Kidney capillary endothelial cell (primary cell): ENCODE measurements at places on chromosomes 4 and X.

DNA sequence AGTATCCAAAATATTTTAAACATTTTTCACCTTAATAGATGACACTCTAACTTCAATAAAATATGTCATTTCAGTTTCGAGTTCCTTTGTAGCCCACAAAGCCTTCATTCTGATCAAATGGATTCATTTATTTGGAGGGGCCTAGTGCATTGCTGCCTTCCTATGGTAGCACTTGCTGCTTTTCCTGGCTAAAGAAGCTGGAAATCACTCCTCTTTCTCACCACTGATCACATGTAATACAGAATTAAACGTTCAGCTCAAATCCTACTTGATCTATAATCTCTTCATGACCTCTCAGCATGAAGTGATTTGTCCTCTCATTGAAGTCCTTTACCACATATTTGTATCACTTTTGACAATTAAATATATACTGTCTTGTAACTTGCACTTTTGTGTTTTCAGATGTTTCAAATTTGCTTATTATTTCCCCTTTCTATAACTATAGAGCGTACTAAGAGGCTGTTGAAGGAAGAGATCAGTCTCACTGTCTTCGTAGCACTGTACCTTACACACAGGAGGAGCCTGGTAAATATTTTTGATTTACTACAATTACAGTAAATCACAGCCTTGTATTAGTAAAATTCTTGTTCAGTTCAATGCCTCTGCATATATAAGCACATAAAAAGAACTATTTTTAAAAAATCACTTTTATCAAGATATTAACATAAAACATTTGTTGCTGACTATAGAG is 555 bp downstream of the CFI start:
- no peak for DNase-seq

GRCh38 chr4:164531336-164531735 is 222.6 kb upstream of the SMIM31 start:
- no peak for DNase-seq

DNA sequence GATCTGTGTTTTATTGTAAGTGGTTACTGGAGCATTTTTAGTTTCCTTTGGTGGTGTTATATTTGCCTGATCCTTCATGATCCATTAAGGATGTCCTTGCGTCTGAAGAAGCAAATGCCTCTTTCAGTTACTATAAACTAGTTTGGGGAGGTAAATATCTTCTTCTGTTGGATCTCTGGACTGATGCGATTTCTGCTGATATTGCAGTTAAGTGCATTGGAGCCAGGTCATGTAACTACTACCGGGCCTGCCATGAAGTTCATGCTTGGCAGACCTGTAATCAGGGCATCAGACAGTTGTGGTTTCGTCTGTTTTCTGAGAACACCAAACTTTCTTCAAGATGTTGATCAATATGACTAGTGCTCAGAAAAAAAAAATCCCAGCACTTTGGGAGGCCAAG is 22.9 kb downstream of the ZNF718 start:
- DNase-seq: no peak

- DNase-seq: no peak
Measured at GRCh38 chrX:17368002-17368401, 7.0 kb upstream of the NHS start.

DNA sequence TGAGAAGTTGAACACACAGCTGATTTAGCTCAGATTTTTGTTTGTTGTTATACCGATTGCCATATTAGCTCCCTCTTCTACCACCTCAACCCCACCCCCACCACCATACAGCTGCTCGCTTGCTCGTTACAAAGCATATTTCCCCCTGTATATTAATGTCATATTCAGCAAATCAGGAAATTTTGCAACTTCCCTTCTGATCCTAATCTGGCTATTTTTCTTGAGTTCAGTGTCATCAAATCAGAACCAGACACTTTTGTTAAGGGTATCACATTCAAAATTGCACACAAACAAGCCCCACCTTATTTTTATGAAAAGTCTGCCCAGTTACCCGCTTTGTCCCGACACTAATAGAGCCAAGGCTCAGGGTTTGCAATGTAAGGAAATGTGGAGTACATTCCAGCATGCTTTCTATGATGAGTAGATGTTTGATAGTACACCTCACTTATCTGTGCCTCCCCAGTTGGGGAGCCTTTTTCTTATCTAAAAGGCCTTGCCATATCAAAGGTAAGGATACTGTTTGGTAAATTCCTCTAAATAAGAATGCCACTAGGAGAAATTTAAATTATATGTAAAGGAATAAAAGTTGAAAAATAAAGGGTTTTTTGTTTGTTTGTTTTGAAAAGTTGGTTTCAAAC is 212.2 kb downstream of the CBR4 start:
- no peak for DNase-seq

DNA sequence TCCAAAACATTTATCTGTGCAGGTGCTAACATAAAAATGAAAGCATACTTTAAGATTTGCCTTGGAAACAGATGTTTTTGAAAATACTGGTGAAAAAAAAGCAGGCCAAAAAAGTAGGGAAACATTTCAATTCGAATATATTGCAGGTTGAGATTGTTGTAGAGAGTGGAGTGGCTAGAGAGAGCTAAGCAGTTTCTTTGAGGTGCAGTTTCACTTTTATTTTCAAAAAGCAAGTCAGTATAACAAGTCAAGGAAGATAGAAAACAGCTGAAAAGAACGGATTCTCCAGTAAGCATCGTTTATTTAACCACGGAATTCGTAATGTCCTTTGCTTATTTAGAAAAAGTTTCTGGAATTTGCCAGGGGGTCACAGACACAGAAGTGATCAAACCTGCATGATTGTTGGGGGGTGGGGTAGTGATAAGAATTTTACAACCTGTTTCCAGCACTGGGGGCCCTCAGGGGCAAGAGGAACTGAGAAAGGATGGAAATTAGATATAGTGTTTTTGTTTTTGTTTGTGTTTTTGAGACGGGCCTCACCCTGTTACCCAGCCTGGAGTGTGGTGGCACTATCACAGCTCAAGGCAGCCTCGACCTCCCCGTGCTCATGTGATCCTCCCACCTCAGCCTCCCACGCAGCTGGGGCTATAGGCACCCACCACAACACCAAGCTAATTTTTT is 175.0 kb downstream of the TENM3 start:
- DNase-seq: no peak

- no peak for DNase-seq
Measured at GRCh38 chr4:47167081-47168035, 136.0 kb downstream of the GABRB1 start.
